ENCODE measurements at places on chromosomes 1 and 21.

DNA sequence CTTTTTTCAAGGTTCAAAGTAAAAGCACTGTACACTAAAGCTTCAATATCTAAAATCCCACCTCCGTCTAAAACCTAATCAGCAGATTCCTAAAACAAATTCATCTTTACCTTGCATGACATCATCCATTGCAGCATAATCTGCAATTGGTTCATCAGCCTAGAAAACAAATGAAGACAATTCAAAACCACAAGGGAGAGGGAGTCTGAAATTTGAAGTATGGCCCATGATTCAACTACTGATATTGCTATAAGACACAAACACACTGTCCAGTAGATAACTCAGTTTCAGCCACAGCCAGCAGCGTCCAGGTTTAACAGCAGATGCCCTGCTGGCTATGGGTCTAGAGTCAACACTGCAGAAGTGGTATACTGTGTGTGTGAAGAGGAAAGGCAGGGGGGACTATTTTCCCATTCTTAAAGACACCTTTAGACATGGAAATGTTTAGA lies 17.9 kb upstream of the RAP1GAP start:
- no peak for DNase-seq

GRCh38 chr1:243575070-243575469 lies 275.0 kb downstream of the AKT3 start:
- no peak for DNase-seq

DNA sequence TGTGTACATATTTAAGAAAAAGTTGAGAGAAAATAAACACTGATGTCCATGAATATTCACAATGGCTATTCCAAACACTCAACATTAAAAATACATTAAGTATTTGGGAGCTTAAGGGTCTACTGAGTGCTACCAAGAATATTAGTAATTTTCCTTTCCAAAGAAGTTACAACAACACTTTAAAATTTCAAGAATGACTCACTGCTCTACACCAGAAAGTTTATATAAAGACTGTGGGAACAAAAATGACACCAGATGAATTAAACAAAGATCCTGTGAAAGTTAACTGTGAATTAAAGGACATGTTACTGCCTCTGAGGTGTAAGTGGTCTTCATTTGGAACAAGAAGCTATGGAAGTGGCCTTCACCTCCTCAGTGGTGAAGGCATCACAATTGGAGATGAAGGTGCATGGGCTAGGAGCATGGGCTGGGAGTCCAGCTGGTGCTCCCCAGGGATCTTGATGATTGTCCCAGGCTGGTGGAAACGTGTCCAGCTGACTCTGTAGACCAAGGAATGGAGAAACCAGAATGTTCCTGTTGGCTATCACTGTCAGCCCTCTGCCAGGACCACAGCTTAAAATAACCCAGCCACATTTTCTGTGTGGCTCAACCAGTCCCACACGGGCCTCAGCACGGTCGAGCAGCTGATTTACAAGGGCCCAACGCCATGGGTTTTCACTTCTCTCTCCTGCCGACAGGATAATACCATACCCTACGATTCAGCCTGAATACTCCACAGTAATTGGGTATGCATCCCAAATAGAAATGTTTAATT lies 28.8 kb downstream of the TAF5L start:
- no peak for DNase-seq

- DNase-seq = no peak
Observed at GRCh38 chr1:233006108-233006507, 55.7 kb downstream of the NTPCR start.

DNA sequence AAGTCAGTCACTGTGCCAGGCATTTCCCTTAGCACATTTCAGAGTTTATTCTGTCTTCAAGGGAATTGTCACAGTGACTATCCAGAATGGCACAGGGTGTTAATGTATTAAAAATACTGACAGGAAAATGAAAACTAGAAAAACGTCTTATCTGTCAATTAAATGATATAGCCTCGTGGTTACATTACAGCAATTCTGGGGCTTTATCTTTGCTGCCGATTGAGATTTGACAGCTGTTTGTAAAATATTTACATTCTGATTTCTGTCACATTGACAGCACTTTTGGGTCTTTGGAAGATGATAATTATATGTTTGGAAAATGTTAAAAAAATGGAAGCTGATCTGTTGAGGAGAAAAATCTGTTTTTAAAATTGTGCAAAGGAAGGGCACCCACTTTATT lies 250.0 kb downstream of the CHRM3 start:
- no peak for DNase-seq

- no peak for DNase-seq
Observed at GRCh38 chr1:183281039-183281438, 95.0 kb downstream of the LAMC2 start.

DNA sequence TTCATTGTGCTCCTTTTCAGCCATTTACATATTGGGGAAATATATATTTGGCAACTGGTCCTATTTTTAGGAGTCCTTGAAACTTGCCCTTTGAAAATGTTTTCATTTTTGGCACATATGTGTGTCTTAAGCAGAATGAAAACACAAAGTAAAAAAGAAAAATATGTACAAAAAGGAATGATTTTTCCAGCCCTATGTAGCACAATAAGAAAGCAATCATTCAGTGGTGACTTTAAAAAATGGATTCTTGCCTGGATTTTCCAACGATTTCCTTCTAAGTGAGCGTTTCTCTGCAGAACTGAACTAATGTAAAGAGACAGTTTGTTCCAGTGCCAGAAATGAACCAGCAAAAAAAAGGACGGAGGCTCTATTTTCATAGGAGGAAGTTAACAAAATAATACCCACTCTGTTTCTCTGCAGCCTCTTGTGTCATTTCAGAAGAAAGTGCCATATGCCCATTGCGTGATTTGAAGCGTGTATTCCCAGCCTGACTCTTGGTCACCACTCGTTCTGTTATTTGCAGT lies 340.1 kb downstream of the SETD4 start:
- no peak for DNase-seq

DNA sequence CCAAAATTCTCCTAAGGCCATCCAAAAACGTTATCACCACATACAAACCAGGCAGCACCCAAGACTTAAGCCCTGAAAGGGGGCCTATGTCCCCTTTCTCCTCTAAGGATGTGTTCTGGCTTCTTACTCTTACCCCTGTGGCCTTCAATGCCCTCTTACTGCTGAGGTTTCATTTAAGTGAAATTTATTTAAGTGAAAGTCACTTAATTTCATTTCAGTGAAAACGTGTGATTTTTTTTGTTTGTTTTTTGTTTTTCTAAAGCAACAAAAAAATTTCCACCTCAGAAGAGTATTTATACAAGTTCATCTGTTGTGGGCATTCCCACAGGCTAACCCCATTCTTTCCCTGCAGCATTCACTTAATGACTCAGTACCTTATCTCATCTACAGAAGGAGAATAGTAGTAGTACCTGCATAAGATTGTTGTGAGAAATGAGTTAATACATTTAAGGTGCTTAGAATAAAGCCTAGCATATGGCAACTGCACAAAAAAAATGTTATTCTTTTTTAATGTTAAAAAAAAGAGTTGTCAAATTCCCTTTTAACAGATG lies 220.6 kb downstream of the CHRM3 start:
- no peak for DNase-seq

DNA sequence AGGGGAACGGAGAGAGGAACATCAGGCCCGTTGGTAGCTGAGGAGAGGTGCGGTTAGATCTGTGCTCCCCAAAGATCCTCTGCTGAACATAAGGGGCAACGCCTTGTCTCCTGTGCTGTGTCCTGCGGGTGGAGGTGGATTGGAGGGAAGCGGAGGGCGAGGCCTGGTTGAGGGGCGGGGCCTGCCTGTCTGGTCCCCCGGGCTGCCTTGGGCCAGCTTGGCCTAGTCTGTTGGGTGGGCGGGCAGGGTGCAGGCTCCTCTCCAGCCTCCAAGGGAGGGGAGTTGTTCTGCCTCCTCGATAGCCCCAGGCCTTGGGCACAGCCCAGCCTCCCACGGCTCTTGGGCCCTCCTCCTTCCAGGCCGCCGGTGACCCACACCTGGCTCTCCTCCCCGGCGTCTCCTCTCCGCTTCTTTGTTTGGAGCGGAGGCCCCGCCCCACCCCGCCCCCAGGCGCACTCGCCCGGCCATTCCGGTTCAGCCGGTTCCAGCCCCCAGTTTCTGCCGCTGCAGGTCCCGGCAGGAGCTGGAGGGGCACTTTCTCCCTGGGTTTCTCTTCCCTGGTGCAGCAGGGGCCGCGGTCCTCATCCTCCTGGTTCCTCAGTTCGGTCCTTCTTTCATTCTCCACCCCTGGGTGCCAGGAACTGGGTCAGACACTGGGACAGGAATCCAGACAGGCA lies 19.4 kb downstream of the PTPRF start:
- peak; percentile 58 for DNase-seq

DNA sequence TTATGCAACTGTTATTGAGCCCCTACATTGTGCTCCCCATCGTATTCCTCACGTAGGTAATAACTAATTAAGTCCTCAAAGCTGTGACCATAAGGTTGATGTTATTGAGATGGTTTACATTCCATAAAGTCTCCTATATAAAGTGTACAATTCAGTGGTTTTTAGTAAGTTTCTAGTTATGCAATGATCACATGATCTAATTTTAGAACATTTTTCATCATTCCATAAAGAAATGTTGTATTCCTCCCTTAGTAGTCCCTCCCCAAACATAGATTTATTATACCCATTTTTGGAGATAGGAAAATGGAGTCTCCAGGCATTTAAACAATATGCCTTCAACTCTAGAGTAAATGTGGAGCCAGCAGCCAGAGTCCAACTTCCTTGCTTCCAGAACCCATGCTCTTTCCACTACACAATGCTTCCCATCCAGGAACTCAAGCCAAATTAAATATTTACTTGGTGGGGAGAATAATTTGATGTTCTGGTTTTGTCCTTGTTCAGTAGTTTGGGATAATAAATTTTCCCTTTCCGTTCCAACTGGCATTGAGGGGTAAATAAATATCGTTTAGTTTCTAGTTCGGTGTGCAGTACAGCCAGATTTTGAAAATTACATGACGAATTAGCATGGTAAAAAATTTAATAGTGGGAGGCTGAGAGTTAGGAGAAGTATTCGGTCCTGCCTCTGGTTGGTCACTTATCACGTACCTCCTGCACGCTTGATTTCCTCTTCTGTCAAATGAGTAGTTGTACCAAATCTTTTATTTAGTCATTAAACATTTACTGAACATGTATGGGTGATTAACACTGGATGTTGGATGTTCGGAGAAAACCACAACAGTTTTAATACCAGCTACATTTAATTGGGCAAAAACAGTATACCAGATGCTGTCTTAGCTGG lies 66.3 kb downstream of the CACHD1 start:
- DNase-seq = no peak

DNA sequence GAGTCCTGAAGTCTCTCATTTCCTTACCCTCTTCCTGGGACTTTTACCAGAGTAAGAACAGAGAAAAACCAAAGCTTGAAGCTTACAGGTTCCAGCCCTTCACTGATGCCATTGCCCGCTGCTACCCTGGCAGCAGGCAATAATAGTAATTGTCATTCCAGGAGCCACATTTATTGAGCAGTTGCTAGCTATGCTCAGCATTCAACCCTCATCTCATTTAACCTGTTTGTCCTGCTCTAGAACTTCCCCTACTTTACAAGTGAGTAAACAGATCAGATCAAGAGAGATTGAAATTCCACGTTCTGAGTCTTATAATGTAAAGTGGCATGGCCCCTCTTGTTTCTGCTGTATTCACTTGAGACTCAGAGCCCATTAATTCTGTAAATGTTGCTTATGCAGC lies 80.4 kb downstream of the ATP1A1 start:
- DNase-seq = no peak

DNA sequence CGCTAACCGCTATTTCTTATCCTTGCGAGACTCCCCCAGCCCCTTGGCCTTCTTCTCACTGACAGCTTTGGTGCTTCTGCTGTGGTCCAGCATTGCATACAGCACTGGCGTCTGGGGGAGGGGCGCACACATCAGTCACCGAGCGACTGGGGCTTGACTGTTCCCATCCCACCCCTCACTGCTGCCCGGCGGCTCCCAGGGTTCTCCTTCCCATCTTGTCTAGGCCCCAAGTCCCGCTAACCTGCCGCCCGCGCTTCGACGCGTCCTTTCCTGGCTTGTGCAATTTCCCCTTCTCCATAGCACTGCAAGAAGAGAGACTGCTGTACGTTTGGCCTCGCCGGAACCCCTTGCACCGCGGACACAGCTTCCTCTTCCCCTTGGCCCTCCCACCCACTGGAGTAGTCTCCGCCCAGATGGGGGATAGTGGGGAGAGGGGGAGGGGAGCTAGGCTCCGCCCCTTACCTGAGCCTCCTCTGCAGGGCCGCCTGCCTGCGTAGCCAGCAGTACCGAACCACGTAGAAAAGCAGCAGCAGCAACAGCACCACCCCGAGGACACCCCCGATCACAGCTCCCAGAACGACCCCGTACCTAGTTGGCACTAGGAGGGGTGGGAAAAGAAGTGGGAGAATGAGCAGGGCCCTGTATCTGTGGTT lies 3.8 kb downstream of the MPZ start:
- DNase-seq = peak; percentile 96

DNA sequence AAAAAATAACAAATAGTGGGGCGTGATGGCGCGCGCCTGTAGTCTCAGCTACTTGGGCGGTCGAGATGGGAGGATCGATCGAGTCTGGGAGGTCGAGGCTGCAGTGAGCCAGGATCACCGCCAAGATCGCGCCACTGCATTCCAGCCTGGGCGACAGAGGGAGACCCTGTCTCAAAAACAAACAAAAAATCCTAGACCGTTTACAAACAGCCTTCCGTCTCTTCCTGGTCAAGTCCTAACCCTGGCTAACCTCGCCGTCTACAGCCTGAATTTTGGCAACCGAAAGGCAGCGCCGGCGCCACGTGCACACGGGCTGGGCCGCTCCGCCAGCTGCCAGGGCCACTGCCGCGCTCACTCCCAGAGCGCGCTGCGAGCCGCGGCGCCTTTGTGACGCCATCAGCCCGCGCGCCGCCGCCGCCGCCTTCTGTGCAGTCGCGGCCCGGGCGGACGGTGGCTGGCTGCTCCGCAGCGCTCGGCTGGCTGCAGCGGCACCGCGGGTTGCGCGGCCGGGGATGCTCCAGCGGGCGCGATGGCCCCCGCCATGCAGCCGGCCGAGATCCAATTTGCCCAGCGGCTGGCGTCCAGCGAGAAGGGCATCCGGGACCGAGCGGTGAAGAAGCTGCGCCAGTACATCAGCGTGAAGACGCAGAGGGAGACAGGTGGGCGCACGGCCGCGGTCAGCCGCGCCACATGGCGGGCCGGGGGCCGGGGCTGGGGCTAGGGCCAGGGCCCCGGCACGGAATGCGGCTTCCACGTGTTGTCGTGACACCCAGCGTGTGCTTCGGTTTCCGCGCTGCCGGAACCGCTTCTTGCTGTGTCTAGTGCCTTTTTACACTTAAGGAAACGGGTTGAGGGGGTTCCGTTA lies at the start of the genes HSF2BP and RRP1B:
Gene HSF2BP, minus strand, starts transcription at position 353 of the 865 bp plus-strand sequence. CDS start 1,392 bp downstream, outside the sequence.
Gene RRP1B, plus strand, starts transcription at position 425 of the 865 bp plus-strand sequence. Its CDS starts 105 bp downstream, at position 530.
- DNase-seq = peak; percentile 89

GRCh38 chr1:89943846-89944781 lies 50.8 kb upstream of the ZNF326 start:
- DNase-seq = no peak

- peak; percentile 44 for DNase-seq
Observed at GRCh38 chr1:219174460-219175211, 958 bp downstream of the LYPLAL1 start.

- no peak for DNase-seq
Observed at GRCh38 chr1:231355171-231355570, 17.1 kb downstream of the SPRTN start.
